ENCODE measurements at places on chromosomes 7 and 10.
A peak's percentile ranks its signal among the peaks of the same experiment; 100 is the strongest.

DNA sequence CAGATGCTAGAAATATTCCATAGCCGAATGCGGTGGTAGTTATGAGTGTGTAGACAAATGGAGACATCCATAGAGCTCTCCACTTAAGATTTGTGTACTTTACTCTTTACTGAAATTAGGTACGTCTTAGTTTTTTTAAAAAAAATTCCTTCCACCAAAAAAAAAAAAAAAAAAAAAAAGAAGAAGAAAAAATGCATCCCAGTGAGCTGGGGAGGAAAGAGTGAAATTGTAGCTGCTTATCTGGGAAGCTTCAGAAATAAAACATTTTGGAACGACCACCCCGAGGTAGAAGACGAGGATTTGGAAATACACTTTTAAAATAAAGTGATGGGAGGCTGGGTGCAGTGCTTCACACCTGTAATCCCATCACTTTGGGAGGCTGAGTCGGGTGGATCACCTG is 53.8 kb downstream of the RGS10 start:
- no peak for DNase-seq

DNA sequence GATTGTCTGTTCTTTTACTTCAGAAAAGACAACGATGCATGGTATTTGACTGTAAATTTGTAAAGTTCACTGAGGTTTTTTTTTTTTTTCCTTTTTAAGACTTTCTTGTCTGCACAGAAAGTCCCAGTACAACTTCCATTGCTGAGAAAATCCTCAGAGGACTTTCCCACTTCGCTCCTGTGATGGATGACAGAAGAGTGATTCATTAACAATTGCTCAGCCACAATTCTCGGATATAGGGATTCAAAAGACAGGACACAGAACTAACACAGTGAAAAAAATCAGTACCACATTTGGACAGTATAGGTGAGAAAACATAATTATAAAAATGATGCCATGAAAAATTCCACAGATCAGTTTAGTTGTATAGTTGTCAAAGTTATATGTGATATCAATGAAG is 48.0 kb downstream of the SEC23IP start:
- DNase-seq = no peak

GRCh38 chr10:85666102-85666501 is 700.5 kb downstream of the GRID1 start:
- DNase-seq = no peak

GRCh38 chr10:97427571-97428179 is 1.7 kb downstream of the PGAM1 start:
- DNase-seq = no peak

- no peak for DNase-seq
Observed at GRCh38 chr10:15172306-15172840, 3.9 kb upstream of the NMT2 start.

DNA sequence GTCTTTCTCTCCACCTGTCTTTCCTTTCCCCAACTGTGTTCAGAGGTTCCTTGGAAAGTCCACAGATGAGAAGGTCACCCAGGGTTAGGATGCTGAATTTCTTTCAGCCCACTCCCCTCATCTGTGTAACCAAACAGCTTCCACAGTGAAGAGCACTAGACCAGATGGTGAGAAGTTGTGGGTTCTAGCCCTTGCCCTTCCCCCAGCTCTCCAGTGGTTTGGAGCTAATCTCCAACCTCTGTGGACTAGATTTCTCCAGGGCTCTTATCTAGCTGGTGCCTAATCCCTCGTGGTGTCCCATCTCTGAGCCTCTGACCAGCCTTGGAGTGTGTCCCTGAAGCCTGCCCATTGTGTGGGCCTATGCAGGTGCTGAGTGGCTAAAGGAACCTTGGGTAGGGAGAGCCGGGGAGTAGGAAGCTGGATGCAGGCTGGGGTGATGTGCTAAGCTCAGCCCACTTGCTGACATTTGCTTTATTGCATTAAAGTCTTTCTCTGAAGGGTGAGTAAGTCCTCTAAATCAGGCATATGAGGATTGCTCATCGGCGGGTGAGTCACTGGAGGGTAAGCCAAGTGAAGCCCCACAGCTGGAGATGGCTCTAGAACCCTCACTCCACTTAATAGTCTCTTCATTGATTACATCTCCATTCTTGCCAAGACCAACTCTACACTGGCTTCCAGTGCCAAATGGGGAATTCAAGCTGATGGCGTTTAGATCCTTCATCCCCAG is 14.9 kb downstream of the DUSP5 start:
- DNase-seq = no peak

- no peak for DNase-seq
Observed at GRCh38 chr10:69934768-69935167, 117.9 kb upstream of the MACROH2A2 start.

DNA sequence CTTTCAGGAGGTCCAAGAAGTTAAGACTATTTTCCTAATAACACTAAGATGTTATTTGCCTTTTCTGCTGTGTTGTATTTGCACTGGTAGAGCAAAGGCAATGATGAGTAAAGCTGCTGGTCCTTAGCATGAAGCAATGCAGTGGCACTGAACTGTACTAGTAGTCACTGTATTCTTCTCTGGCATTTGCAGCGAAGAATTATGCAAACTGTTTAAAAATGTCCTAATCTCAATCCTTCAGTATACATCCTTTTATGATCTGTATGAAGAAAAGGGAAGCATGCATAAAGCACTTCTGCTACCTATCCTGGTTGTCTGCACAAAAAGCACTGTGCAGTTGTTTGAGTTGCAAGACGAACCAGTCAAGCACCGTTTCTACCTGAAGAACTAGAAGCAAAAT is 20.4 kb downstream of the IGF2BP3 start:
- no peak for DNase-seq

- DNase-seq = no peak
Observed at GRCh38 chr7:50729962-50730361, 52.7 kb downstream of the GRB10 start.

DNA sequence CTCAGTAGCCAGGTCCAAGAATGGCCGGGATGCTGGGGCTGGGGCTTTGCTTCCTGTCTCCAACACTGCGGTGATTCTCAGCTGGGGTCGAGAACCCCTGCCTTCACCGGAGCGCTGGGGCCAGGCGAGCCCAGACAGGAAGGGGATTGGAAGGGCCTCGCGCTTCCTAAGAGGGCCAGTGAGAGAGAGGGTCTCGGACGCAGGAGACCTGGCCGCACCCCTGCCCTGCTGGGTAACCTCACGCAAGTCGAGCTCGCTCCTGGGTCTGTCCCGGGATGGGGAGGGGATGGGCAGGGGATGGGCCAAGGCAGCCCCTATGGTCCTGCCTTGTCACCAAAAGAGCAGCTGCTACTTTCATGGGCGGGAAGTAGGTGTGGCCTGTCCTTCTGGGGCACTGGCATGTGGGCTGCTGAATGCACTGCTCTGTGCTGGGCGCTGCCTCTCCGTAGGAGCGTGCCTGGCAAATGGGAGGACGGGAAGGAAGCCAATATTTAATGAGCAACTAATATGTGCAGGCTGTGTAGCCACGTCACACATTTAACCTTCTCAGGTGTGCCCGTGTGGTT is 20.0 kb downstream of the KCNK18 start:
- no peak for DNase-seq

DNA sequence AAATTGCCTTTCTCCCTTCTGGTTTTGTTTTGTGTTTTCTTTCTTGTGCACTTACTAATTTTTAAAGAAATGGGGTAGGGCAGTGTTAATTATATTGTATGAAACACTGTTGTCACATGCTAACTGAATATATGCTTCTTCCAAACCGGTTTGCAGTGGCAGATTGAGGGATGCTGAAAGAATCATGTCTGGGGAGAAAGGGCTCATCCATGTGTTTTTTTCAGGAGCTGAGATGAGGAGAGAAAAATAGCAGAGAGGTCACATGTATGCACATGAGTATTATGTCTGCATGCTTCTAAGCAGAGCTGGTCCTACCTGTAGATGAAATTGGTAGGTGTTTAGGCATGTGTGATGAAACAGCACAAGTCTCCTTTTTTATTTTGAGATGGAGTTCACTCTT is 17.0 kb downstream of the SORCS3 start:
- DNase-seq = no peak

DNA sequence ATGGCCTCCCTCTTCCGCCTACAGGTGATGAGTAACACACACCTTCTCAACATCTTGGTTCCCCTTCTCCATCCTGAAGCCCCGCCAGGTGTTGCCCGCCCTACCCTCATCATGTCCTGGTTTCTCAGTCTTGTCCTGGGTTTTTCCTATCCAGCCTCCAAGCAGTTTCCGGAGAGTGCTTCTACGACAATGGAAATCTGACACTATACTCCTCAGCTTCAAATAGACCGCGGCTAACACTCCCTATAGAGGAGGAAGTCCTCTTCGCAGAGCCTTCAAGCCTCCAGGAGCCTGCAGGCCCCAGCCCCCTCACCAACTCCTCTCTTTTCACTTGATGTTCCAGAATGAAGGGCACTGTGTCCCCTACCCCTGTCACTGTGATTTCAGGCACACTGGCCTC is 147.4 kb downstream of the PRPF18 start:
- no peak for DNase-seq

DNA sequence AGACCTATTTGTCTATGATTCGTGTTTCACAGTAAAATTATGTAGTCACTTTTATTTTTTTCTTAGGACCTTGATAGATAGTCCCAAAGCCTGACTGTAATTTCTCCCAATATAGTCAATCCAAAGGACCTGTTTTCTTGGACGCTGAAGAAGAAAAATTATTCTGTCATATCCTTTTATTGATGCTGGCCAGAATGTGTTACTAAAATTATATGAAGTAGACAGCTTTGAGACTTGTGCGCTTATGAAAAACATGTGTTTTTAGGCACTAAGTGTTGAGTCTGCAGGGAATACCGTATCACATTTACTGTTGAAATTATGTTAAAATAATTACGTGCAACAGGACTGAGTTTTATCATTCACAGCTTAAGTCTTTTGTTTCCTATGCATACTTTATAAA is 17.9 kb downstream of the TES start:
- DNase-seq = no peak

DNA sequence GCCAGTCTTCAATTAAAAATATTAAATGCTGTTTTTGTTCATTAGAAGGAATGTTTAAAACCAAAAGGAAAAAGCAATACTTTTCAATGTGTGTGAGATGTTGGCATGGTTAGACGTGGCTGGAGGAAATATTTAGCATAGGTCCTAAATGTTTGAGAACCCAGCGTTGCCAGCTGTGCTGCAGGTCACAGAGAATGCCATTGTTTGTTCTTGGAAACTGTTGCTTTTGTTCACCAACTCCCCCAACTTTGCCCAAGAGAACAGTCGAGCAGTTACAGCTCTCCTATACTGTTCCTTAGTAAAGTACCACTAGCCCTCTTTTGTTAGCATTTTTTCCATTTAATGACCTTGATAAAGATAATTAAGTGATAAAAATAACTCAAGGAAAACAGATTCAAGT is 44.5 kb upstream of the ELMO1 start:
- DNase-seq = peak; percentile 91

DNA sequence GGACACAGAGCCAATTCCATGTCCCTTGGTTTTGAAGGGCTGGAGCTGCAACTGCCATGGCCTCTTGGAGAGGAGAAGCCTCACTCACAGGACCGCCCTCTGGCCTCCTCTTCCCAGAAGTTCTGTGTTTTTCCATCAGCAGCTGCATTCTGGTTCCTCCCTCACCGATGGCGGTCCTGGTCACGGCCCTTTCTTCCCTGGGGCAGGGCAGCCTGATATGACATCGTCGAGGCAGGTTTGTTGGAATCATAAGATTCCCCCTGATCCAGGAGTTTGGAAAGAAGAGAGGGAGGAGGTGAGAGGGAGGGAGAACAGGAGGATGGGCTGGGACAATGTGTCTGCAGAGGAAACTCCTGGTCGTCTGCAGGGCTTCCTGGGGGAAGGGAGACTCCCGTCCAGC is 82.7 kb upstream of the PDZD8 start:
- no peak for DNase-seq

- no peak for DNase-seq
Observed at GRCh38 chr10:16788125-16788524, 29.1 kb downstream of the RSU1 start.

DNA sequence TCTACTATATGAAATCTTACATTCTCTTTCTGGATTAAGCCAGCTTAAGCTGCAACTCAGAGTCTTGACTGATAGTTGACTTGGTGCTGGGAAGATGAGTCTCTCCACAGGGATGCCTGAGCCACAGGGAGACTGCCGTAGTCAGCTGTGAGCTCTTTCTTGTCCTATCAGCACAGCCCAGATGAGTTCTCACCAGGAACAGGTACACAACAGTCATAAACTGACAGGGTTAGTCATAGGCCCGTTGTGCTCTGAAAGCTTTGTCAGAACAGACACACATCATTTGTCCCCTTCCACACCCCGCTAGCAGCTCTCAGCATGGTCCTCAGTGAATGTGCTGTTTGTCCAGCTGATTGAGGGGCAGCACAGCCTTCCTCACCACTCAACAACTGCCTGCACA is 221.6 kb downstream of the RPS24 start:
- no peak for DNase-seq

DNA sequence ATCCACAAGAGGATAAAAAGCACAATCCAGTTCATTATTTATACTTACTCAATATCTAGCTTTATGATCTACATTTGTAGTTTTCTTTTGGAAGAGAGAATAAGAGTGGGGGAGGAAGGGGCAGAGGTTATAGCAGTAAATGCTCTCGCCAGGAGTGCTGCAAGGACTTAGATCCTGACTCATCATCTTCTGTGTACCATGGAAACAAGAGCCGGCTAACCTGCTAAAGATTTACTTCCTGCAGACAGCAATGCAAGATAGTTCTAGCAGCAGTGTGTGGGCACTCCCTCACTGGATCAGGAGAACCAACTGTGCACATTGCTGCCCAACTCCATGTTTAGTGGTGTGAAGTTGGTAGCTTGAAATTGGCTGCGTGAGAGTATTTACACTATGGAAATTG is 47.7 kb upstream of the TRIL start:
- DNase-seq = no peak

GRCh38 chr7:159030490-159031134 is 114.1 kb downstream of the VIPR2 start:
- DNase-seq = no peak

- DNase-seq = no peak
Observed at GRCh38 chr7:140678081-140678815, 5.5 kb downstream of the ADCK2 start.

DNA sequence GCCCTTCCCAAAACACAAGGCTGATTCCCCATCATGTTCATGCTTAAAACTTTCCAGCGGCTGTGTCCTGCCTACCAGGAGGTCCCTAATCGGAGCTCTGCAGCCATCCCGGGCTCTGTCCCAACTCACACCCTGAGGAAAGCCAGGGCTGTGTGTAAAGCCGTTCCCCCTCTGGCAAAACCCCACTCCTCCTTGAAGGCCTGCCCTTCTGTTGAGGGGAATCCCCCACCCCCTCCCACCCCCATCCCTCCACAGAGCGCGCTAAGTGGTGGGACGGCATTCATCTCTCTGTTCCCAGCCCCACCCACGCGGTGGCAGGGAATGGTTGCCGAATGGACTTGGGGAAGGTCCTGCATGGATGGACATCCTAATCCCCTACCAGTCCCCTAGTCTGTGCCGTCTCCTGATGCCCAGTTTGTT is 667 bp upstream of the TMEM120A start:
- no peak for DNase-seq

GRCh38 chr10:88781206-88781605 is 21.3 kb upstream of the LIPM start:
- no peak for DNase-seq

- no peak for DNase-seq
Observed at GRCh38 chr7:26477381-26477990, 185.8 kb downstream of the SNX10 start.

- no peak for DNase-seq
Observed at GRCh38 chr10:90888387-90888786, 16.6 kb downstream of the RPP30 start.

GRCh38 chr10:132075909-132076577 is 10.3 kb downstream of the JAKMIP3 start:
- no peak for DNase-seq
